T-helper 1 cell (primary cell): ENCODE measurements at places on chromosomes 7 and 10.

DNA sequence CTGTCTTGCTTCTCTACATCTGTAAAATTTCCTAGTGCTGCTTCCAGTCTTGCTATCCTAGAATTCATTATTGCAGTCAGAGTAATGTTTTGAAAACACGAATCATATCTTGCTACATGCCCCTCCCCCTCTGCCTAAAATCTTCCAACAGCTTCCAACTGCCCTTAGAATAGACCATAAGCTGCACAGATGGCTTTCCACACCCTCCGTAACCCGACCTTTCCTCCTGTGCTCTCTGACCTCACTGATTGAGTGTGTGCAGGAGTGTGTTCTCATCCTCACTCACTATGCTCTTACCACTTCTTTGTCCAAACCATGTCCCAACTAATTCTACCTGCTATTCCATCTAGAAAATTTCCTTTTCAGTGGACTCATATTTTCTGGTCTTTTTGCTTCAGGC, 121.2 kb upstream of the ANKRD1 start:
- no peak for DNase-seq

- no peak for DNase-seq
Measured at GRCh38 chr10:44376472-44377099, 8.3 kb downstream of the CXCL12 start.

DNA sequence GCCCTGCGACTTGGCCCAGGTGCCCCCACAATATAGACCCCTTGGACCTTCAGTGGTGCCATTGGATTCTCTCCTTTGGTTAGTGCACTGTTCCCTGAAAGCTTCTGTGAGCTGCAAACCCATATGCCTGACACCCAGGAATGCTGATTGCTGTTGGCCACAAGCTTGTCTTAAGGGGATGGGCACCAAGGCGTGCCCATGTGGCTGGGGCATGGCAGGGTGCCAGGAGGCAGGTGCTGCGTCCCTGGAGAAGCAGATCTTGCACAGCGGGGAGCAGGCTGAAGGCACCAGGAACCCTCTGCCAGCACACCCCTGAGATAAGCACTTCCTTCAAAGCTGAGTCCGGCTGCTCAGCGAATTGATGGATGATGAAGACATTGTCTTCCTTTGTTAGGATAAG, 411.8 kb downstream of the SDK1 start:
- no peak for DNase-seq

- no peak for DNase-seq
Measured at GRCh38 chr7:147146169-147146568, 1029.6 kb downstream of the CNTNAP2 start.

GRCh38 chr7:129008645-129009414, 46.1 kb downstream of the TNPO3 start:
- DNase-seq, result peak; percentile 27

DNA sequence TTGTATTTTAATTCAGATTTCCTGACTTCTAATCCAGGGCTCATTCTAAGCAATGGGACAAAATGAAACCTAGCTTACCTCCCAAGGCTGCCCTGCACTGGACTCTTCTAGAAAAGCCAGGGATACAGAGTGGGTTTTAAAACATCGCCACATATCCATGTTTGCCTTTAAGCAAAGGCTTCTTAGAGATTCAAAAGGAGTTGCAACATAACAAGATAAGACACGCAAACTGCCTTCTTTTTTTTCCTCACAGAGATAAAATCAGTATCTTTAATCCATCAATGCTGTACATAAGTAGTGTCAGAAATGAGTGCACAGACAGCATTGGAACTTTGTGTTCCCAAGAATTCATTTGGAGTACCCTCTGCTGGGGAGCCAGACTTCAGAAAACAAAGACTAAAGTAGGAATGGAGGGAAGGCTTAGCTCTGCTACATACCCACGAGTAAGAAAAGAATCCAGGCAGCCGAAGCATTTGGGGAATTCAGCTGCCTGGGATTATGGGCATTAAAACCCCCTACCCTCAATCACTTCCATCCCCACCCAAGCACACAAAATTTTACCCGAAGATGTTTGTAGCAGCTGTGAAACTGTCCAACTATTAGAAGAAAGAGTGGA, 427.8 kb downstream of the ARL4A start:
- no peak for DNase-seq

GRCh38 chr10:36185097-36185496, 543.0 kb upstream of the FZD8 start:
- DNase-seq, result no peak

DNA sequence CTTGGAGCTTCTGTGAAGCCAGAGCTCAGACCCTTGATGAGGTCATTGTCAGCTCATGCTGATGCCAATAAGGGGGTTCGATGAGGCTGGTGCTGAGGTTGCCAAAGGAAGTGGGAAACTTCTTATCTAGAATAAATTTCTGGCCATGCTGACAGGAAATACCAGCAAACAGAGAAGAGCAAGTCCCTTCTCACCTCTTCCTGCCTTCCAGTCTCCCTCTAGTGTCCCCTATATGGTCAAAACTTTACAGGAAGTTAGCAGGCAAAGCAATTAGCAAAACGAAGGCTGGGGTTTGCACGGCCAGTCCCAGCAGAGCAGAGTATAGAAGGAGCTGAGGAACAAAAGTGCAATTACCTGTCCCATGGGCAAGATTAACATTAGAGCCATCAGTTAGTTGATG, 15.1 kb upstream of the NEUROG3 start:
- DNase-seq, result peak; percentile 23

- DNase-seq, result no peak
Measured at GRCh38 chr10:664301-664700, 25.2 kb downstream of the DIP2C start.

DNA sequence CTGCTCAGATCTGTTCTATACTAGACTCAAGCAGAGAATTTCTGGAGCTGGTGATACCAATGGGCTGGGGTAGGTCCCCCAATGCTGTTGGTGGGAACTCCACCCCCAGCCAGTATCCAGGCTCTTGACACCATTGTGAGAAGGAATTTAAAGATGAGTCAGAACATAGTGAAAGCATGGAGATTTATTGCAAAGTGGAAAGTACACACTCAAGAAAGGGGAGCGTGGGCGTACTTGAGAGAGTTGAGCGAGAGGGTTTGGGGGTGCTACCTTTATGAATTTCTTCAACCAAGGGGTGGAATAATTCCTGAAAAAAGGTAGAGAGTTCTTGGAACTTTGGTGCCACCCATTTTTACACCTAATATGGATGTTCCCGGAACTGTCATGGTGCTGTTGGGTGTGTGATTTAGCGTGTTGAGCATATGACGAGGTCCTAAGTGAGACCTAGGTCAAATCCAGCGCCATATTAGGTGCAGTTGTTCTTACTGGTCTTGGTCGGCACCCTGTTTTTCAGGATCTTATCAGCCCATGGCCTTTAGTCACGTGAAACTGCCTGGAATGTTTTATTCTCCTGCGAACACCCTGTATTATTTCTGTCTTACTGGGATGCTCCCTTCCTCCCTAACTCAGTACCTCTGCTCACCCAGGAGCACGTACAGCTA, 122.0 kb upstream of the AHR start:
- no peak for DNase-seq

GRCh38 chr10:60130130-60130579, 223.8 kb upstream of the CCDC6 start:
- DNase-seq, result no peak

DNA sequence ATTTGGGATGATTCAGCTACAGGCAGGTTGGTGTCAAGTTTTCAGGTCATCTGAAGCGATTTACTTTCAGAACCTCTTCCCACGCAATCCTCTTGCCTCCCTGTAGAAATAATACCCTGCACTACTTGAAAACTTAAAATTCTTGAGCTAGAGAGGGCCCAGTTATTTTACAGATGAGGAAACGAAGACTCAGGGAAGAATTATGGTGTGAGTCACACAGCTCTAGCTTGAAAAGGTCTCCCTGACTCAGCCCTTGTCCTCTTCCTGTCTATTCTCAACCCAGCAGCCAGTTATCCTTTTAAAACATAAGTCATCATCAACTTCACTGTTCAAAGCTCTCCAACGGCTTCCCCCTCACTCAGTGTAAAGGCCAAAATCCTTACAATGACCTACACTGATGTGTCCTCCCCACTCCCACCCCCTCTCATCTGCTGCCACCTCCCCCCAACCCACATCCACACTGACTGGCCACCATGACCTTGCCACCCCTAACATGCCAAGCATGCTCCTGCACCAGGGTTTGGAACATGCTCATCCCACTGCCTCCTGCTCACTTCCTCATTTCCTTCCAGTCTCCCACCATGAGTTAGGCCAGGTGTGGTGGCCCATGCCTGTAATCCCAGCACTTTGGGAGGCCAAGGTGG, 3.4 kb downstream of the DNMBP start:
- DNase-seq, result peak; percentile 7

DNA sequence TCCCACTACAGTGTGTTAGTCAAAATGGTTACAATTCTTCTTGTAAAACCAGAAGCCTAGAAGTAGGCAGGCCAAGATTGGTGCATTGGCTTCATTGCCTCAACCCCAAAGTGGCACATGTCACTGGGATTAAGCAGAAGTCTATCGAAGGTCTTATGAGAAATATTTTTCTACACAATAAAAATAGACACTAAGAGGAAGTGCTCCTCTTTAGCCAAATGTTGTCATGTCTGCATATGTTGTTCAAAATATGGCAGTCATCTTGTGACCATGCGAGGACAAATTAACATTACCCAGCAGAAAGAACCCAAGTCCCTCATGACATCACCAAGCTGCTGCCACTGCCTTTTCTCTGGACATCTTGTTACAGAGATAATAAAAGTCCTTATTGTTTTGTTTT, 6.3 kb upstream of the NSMCE4A start:
- DNase-seq, result no peak

DNA sequence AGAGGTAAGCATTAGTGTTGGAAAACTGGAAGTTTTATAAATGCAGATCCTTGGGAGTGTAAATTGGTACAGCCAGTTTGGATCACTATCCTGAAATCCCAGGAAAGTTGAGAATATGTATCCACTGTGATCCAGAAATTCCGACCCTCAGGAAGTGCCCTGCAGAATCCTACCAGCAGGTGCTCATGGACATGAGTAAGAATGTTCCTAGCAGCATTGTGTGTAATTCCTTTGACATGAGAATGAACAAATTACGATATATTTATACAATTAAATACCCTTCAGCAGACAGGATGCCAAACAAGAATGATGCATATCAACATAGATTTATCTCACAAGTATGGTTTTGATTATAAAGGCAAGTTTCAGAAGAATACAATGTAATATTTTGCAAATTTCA, 181.6 kb downstream of the XPNPEP1 start:
- no peak for DNase-seq

GRCh38 chr7:36153571-36154097, 580 bp downstream of the EEPD1 start:
- DNase-seq, result no peak

GRCh38 chr7:50607524-50608125, 42.4 kb upstream of the DDC start:
- no peak for DNase-seq

DNA sequence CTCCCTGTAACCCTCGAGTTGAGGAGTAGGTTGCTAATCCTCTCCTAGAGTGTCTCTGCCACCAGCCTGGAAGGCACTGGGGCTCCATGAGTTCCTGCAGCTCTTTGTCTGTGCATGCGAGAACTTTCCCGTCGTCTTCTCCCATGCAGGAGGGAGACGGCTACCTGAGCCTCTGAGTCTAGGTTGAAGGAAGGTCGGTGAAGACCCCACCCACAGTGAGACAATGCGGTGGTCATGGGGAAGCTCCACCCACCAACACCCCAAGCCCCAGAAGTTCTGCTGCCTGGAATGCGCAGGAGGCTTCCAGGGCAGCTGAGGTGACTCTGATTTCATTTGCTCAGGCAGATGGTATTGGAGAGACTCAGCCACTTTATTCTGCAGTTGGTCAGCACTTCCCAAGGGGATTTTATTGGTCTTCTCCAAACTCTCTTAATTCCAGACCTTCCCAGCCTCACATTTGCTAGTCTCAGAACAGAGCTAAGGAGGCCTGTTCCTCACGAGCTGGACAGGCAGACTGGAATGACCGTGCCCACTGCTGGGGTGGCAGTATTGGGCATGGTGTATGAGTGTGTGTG, 36.5 kb downstream of the PTPRE start:
- no peak for DNase-seq

DNA sequence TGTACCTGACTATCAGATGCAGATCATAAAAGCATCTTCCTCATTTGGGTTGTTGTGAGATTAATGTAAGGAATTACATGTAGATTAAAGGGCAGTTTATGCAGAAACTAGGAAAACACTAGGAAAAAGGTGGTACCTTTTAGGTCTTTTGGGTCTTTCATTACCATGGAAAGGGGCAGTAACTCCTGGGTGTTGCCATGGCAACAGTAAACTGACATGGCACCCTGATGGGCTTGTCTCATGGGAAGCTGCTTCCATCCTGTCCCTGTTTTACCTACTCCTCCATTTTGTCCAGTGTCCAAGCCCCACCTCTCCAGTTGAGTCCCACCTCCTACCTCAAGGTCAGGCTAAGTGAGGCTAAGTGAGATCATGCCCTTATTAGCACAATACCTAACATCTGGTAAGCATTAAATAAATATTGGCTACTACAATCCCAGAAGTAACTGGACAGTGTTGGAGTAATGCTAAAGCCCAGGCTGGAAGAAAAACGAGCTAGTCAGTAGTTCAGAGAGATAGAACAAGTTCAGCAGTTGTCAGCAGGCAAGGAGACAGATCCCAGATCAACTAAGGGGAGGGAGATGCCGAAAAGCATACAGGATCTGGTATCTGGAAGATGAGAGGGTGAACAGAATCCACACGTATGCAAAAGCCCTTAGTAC, 240.0 kb upstream of the AUTS2 start:
- no peak for DNase-seq

- DNase-seq, result no peak
Measured at GRCh38 chr7:22876986-22877729, 54.5 kb upstream of the TOMM7 start.
